Calu3 (cell line): ENCODE measurements at places on chromosomes 5 and 9. TPM values are rescaled to one million over a fixed set of nuclear protein-coding genes. Genes with fewer than 3 reads are reported as not detected.
A peak's percentile ranks its signal among the peaks of the same experiment; 100 is the strongest.

PCDHGA3 gene
- total RNA-seq, result not detected in 2 replicates

RANBP3L gene
- not detected in 2 replicates for total RNA-seq

CCNB1 gene
- total RNA-seq, result 162 and 192 TPM in 2 replicates

DNA sequence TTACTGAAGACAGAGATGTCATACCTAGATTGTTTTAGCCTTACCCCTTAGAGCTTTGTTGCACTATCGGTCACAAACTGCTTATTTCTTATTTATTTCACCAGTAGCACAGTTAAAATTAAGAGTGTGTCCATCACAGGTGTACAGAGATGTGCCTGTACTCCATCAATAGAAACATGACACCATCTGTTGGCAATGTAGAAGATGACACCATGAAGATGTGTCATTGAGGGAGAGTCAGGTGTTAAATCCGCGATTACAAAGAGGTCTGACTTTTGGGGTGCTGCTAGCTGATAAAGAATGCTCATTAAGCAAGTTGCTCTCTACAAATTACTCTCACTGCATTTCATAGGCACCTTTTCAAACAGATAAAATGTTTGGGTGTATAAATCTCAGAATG lies 164.4 kb downstream of the SMARCA2 start:
- no peak for DNase-seq

DNA sequence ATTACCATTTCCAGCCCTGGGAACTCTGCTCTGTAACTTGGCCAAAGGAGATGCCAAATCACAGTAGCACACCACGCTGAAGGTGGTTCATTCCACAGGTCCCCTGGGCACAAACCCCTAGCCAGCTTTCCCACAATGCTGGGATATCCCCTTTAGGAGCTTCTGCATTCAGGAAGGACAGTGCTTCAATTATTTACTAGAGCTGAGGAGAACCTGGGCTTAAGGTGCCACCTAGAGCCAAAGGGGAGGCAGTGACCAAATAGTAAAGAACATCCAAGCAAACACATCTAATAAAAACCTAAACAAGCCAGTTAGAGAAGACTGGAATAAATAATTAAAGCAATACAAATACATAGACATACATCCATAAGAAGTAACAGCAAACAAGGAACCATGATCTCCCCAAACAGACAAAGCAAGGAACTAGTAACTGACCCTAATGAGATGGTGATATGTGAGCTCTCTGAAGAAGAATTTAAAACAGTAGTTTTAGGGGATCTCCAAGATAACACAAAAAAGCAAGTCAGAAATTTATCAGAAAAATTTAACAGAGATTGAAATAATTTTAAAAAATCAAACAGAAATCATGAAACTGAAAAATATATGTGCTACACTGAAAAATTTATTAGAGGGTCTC lies 14.6 kb downstream of the KIF4B start:
- peak; percentile 32 for DNase-seq
